ENCODE measurements at places on chromosomes 6 and 20. TPM values are rescaled to one million over a fixed set of nuclear protein-coding genes. Genes with fewer than 3 reads are reported as not detected.

DNA sequence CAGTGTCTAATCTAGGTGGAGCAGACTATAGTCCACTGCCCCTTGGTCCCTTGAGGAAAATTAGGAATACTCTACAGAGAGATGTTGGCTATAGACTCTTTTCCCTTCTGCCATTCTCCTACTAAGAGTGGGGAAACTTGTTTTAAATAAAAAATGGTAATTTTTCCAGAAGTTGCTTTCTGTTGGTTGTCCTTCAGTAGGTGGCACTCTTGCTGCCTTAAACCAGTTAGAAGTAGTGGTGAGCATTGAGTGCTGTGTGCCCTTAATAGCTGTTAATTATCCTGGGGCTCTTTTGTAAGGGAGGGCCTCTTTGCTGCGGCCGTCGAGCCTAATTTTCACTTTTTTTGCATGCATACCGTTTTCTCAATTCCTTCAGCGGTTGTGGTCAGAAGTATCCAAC lies 2.8 kb downstream of the CMTR1 start:
- no peak for DNase-seq

DNA sequence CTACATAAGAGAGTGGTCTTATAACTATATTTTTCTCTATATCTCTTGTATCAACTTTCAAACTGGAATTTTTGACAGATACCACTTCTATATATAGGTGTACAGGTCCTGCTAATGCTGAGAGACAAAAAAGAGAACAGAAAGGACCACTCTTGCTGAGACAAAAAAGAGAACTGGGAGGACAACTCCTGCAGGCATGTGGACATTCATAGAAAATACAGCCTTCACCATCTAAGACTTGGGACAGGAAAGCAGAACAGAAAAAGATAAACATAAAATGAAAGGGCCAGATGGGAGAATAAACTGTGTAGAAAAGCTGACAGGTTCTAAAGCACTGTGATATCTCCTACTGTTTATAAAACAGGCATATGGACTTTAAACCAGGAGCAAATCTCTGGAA lies 541.0 kb upstream of the ADGRB3 start:
- DNase-seq = no peak

DNA sequence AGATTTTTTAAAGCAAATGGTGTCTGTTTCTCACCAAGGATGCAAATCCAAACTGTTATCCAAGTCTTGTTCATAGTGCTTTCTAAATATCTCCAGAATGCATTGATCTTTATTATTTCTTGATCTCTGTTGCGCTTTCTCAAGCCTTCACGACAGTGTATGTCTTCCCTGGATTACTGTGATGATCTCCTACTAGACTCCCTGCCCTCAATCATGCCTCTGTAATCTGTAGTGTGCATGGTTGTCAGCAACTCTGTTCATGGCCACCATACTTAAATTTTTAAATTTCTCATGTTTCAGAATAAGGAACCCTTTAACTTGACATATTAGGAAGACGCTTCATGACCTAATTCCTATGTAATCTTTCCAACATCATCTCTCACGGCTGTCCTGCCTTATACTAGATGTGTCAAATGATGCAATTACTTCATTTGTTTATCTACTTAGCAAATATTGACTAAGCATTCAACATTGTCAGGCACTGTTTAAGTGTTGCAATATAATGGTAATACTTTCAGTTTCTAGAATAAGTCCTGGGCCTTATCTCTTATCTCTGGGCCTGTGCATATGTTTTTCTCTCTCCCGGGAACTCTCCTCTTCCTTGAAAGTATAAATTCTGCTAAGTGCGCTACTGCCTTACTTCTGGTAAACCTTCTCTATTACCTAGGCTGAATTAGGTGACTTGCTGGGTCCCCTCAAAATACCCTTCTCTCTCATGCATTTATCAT lies 25.6 kb upstream of the AHI1 start:
- no peak for DNase-seq

- DNase-seq = no peak
These were observed 121.3 kb upstream of the PHACTR1 start for GRCh38 chr6:12595161-12595811.

GRCh38 chr6:111702268-111702667 lies 96.6 kb upstream of the TRAF3IP2 start:
- DNase-seq = no peak

GRCh38 chr6:105733556-105734162 lies 330.8 kb upstream of the PREP start:
- no peak for DNase-seq

DNA sequence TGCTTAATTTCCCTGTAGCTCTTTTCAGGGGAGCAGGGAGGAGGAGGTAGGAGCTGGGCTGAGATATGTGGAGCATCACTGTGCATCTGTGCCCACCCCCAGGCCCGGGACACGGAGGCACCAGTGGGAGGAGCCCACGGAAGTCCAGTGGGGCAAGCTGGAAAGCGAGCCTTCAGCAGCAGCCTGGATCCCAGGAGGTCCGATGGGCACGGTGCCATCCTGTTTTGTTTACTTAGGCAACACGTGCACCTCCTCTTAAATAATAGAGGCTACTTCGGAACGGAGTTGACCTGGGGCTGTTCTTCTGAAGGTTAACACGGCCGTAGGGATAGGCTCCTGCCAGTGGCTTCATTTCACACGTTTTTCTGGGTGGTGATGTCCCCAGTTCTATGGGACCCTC lies 51.6 kb downstream of the CDH4 start:
- DNase-seq = no peak

DNA sequence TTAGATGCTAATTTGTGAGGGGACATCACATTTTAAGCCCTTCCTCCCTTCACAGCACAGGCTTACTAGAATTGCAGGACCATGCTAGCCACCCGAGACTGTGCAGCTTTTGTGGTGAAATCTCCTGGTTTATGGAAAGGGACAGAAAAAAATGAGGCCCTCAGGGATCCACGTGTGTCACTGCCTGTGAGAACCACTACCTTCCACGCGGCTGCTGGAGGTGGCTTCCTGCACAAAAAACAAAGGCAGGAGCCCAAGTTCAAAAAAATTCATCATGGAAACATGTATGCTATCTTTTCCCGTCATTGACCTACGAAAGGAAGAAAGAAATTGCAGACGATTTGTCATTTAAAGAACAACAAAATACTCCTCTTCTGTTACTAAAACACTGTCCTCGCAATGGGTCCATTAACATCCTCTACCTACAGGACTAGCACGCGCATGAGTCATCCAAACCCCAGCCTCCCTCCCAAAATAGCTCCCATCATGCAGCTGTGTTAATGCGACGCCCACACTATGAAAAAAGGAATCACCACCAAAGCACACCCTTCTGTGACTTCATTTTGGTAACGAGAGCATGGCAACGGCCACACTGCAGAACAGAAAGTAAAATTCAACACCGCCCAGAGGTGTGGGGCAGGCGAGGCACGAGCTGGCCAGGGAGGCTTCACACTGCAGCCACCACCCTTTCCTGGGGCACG lies 45.7 kb downstream of the RAMACL start:
- no peak for DNase-seq

DNA sequence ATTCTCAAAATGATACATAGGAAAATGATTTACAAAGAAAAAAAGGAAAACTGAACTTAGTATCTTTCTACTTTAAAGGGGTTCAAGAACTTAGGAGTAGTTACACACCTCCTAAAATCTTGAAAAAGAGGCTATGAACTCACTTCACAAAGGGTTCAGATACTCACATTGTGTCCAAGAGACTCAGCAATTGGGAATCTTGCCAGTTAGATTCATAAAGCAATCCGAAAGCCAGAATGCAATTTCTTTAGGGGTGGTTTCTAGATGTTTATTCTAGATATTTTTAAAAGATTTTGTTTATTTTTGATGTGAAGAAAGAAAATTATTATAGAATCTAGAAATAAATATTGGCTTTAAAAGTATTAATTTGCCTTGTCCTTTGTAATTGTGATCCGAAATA lies 1.7 kb upstream of the MYB start:
- no peak for DNase-seq

- DNase-seq = no peak
These were observed 61.1 kb upstream of the SCAF8 start for GRCh38 chr6:154672086-154672485.

- DNase-seq = no peak
These were observed 41.3 kb downstream of the RSPH3 start for GRCh38 chr6:158958504-158959386.

- DNase-seq = no peak
These were observed 9.4 kb upstream of the AVP start for GRCh38 chr20:3093861-3094361.

GRCh38 chr6:73774311-73774774 lies 78.3 kb downstream of the CD109 start:
- DNase-seq = no peak

DNA sequence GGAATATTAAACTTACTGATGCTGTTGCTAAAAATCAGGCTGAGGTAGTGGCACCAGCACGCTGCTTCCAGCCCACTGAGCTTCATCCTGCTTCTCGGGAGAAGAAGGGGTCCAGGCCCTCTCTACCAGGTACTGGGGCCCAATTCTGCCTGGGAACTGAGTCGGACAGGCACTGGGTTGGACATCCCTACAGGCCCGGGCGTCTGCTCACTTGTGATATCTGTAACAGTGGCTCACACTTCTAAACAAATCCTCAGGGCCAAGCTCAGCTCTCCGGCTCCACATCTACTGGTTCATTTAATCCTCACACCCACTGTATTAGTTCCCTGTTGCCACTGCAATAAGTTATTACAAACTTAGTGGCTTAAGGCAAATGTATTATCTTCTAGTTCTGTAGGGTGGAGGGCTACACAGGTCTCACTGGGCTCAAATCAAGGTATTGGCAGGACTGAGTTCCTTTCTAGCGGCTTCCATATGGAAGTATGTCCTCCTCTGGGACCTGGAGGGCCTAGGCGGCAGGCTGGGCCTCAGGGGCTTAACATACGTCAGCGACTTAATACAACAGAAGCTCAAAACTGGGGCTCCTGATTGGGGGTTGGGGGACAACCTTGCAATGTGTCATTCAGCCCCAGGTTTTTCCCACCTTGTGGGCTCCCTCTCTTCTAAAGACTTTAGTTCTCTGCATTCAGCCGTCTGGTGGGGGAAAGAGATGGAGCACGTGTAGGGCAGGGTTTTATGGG lies 1.6 kb upstream of the KCNK15 start:
- DNase-seq = no peak

Gene SYNDIG1
- 7.9 TPM for polyA plus RNA-seq

Gene PSORS1C2
- polyA plus RNA-seq = not detected

Gene CST2
- not detected for polyA plus RNA-seq

Data from left renal cortex interstitium (tissue), 4 donors.